CD4-positive, alpha-beta T cell treated with Interleukin-21 for 1 hour (primary cell): ENCODE measurements at places on chromosomes 3 and 15.
A peak's percentile ranks its signal among the peaks of the same experiment; 100 is the strongest.

- DNase-seq, result peak; percentile 12
Measured at GRCh38 chr3:169660709-169661360, 2.7 kb downstream of the MECOM start.

- DNase-seq, result no peak
Measured at GRCh38 chr15:88400084-88400483, 67.1 kb downstream of the MRPL46 start.

DNA sequence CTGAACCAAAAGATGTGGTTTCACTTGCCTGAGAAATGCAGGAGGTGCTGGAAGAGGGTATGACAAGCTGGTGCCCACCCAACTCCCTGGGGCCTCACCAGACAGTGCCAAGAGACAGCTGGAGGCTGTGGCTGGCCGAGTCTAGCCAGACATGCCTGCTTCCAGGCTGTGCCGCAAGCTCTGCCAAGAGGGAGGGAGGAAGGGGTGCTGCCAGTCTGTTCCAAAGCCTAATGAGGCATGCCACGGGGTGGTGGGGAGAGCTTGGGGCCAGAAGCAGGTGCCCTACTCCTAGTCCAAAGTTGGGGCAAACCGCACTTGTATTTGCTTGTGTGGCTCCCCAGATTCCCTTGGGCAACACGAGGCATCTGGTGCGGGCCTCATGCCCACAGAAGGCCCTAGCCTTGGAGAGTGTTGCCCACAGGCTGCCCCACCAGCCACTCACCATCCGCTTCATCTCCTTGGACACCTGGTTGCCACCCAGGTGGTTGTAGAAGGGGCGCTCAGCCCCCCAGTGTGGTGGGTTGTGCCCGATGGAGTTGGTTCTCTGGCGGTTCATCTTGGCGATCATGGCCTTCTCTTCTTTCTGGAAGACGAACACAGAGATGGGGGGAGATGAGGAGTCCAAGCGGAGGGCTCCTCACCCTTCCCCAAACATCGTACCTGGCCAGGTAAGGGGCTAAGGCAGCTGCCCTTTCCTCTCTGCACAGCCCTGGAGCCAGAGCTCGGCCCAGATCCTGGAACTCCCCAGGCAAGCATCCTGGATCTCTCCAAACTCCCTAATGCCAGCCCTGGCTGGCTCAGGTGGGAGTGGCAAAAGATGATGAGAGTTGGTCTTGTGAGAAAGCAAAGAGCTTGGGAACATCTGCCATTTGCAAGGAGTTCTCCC, 123.4 kb downstream of the SEC22A start:
- no peak for DNase-seq

DNA sequence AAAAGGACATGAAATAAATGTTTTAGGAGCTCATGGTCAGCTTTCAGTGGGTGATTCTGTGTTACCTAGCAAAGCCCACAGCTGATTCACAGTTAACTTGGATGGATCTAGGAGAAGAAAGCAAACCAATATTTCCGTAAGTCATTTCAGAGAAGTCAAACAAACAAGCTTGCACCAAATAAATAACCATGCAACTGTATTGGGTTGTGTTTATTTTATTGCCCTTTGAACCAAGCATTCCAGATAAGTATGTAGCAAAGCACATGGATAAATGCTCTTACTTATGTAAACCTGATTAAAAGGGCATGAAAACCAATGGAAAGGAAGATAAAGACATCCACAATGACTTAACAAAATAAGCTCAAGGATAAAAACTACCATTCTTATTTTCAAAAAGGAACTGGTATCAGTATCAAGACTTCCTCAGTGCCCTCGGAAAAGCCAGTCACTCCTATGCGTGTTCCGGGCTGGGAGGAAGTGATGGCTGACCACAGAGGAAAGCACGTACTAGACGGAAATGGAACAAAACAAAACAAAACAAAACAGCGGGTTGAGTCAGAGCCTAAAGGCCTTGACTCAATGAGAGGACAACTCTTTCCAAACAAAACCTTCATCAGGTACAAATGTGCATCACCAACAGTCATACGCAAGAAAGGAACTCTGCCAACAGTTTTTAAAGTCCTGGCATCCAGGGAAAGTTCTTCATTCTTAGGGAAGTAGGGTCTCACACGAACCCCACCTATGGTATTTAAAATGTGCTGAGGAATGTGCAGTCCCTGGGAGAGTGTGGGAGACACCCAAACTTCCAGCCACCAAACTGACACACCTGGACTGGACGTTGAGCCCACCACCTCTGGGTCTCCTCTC, 103.3 kb downstream of the SNRK start:
- DNase-seq, result peak; percentile 86

DNA sequence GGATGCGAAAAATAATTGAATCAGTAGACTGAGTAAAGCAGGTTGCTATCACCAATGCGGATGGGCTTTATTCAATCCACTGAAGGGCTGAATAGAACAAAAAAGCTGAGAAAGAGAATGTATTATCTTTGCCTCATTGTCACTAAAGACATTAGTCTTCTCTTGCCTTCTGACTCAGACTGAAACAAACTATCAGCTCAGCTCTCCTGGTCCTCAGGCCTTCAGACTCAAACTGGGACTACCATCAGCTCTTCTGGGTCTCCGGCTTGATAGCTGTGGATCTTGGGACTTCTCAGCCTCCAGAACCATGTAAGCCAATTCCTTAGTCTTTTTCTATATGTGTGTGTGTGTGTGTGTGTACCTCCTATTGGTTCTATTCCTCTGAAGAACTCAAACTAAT, 12.6 kb downstream of the IFT57 start:
- no peak for DNase-seq

- DNase-seq, result no peak
Measured at GRCh38 chr3:7307410-7307809, 446.5 kb downstream of the GRM7 start.

GRCh38 chr3:180093535-180093934, 56.8 kb upstream of the PEX5L start:
- no peak for DNase-seq

GRCh38 chr15:36940636-36941260, 159.6 kb downstream of the MEIS2 start:
- DNase-seq, result no peak

- no peak for DNase-seq
Measured at GRCh38 chr3:114331007-114331406, 37.2 kb downstream of the TIGIT start.
